ENCODE measurements at places on chromosomes 2 and 18.

- no peak for DNase-seq
Measured at GRCh38 chr2:176774766-176775451, 437.7 kb upstream of the HNRNPA3 start.

- DNase-seq, result no peak
Measured at GRCh38 chr2:73297586-73297985, 4.2 kb upstream of the EGR4 start.

DNA sequence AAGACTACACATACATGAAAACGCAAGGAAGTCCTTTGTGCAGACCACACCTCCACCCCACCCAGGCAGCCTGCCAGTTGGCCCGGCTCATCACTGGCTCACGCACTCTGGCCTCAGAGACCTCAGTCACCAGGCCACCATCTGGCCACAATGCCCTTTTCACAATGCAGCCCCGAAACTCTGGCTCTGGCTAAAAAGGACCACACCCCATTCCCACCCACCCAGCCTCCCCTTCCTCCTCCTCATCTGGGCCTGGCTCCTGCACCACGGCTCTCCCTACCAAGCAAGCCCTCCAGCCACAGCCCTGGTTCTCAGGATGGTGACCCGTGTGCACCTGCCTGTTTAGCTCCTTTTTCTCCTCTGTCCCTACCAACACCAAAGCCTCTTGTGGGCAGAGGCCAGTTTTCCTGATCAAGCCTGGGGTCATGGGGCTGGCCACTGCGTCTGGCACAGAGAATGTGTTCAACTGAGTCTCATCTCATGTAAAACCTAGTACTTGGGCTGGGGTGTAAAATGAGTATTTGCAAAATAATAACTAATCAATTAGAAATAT lies 7.4 kb downstream of the HDAC4 start:
- DNase-seq, result no peak

DNA sequence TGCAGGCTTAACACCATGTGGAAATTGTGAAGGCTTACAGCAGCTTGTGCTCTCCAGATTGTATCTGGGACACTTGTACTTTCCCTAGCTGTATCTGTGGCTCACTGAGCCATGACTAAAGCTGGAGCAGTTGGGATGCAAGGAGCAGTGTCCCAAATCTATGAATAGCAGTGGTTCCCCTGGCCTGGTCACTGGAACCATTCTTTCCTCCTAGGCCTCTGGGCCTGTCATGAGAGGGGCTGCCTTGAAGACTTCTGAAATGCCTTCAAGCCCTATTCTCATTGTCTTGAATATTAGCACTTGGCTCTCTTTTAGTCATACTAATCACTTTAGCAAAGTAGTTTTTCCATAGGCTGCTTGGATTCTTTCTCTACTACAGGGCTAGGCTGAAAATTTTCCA lies 186.8 kb upstream of the LRATD1 start:
- DNase-seq, result no peak

DNA sequence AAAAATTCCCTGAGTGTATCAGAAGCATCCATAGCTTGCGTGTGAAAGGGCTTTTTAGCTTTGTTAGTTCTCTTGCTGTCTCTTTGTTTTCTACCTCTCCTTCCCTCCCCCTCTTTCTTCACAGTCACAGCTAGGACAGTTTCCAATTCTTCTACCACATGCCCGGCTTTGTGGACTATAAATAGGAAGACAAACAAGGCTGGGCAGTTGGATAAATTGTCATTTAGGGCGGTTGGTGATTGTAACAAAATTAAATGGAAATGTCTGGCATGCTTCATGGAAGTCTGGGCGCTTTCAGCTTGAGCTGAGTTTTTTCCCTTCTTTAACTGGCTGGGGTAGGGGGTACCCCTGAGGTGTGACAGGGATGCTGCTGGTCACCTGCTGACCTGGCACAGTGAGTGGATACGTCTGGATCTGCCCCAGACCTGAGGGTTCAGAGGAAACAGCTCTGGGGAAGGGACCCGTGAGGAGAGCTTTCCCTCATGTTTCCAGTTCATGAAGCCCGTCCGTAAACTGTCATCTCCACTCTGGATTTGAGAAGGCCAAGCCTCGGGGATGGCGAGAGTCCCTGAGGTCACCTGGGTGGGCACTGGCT lies 29.0 kb upstream of the GIGYF2 start:
- DNase-seq, result no peak

GRCh38 chr18:65365245-65365980 lies 385.4 kb upstream of the CDH7 start:
- DNase-seq, result no peak

DNA sequence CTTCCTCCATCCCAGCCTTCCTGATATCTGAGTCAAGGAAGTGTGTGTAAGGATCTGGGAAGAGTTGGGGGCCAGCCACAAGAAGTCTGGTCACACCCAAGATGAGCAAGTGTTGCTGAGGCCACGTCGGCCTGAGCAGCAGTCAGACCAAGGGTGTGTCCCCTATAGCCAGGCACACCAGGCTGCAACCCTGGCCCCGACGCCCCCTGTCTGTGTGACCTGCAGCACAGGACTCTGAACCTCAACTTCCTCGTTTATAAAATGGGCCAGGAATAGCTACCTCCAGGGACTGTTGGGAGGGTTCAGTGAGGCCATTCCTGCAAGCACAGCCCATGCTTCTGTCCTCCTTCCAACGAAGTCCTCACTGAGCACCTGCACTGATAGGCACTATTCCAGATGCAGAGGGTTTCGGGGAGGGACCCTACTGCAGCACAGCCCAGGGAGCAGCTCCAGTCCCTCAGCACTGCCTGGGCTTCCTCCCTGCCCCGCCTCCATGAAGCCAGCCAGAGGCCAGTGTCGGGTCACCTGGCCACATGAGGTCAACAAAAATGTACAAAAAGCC lies 13.3 kb downstream of the LIMS2 start:
- no peak for DNase-seq

GRCh38 chr2:97693476-97693875 lies 19.9 kb upstream of the ZAP70 start:
- no peak for DNase-seq

- DNase-seq, result no peak
Measured at GRCh38 chr2:142280831-142281230, 150.0 kb upstream of the LRP1B start.

DNA sequence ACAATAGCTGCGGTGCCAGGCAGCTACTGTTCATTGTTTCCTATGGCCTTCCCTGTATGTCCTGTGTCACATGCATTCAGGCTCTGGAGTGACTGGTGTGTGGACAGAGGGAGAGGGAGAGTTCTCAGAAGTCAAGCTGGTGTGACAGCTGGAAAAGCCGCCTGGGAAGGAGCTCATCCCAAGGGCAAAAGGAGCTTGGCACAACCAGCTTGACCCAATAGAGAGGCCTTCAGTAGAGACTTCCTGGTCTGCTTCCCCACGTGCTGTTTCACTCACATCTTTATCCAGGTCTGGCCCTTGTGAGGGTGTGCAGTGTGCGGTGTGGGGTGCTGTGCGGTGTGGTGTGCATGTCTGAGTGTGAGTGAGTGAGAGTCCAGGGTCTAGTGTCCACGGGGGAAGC lies 11.1 kb upstream of the NT5DC4 start:
- DNase-seq, result no peak

DNA sequence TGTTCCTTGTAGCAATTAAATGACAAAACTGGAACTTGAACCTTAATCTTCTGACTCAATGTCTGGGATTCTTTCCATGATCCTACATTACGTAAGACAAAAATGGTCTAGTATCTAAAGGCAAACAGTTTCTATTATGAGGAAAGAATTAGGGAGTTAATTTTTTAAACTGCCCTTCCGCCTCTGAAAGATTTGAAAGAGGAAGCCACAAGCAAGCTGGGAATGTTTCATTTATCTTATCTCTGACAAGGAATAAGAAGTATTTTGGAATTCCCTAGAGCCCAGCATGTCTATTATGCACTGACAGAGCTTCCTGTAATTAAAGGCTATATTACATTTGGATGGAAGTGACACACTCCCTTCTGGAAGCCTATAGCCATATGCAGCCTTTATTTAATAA lies 558.8 kb upstream of the CDH2 start:
- no peak for DNase-seq

DNA sequence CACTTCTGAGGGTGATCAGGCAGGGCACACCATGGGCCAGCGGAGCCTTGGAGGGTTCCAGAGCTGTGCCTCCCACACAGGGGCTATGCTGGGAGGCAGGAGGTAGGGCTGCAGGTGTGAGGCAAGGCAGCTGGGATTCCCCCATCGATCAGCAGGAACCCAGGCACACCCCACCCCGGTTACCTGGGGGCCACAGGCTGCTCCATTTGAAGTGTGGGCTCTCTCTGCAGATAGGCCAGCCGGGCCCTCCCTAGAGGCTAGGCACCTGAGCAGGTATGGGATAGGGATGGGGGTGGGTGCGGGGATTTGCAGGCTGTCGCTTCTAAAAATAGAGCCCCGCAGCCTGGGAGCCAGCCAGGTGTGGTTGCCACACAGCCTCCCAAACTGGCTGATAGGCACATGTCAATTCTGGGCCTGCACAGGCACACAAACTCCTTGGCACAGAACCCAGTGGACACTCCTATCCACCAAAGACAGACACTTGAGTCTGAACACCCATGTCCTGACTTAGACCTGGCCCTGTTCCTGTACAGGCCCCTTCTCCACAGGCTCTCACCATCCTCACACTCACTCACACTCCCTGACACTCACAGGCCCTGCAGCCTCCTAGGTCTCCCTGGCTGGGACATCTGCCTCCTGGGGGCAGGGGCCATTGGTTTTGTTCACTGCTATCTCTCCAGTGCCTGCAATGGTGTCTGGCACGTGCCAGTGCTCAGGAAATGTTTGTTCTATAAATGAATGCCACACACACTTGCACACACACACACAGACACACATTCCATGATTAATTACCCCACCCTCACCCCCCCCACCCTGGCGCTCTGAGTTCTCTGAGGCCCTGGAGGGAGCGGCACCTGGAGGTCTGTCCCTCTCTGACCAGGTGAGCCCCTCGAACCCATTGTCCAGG lies 73.4 kb downstream of the ZFP36L2 start:
- DNase-seq, result no peak

- DNase-seq, result peak; percentile 69
Measured at GRCh38 chr18:44887227-44887631, 206.5 kb downstream of the SETBP1 start.

- no peak for DNase-seq
Measured at GRCh38 chr2:146244830-146245229, 1600.0 kb upstream of the ACVR2A start.

- no peak for DNase-seq
Measured at GRCh38 chr2:227147023-227147422, 17.0 kb downstream of the COL4A4 start.

- peak; percentile 94 for DNase-seq
Measured at GRCh38 chr2:3223080-3223923, 154.3 kb downstream of the EIPR1 start.

- no peak for DNase-seq
Measured at GRCh38 chr2:151902829-151903228, 74.6 kb upstream of the ARL5A start.

- DNase-seq, result no peak
Measured at GRCh38 chr18:34704823-34705222, 5.3 kb upstream of the DTNA start.

- no peak for DNase-seq
Measured at GRCh38 chr2:43171789-43172188, 54.6 kb downstream of the ZFP36L2 start.

GRCh38 chr18:12274793-12275192 lies 20.6 kb downstream of the CIDEA start:
- DNase-seq, result no peak

- DNase-seq, result peak; percentile 67
Measured at GRCh38 chr2:99489063-99489760, 605 bp downstream of the REV1 start.

DNA sequence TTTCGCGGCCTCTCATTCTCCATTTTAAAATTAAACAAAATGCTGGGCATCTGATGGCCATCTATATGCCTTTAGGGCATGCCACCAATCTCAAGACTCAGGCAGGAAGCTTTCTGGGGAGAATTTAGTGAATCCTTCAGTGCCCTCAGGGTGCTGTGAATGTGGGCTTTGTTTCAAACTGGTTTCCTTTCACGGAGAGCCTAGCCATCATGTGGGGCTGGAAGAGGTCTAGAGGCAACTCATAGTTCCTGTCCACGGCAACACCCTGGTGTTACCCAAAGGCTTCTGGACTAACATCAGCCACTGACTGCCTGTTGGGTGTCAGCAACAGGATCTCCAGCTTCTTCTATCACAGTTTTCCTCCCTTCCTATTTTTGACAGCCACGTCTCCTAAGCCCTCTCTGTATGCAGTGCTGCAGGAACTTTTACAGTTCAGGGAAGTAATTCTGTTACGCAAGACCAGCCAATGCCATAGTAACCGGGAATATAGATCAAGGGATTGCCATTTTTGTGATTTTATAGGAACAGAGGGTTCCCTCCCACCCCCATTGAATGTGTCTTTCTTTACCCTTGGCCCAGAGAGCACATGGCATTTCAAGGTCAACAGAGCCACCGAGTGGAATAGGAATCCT lies 7.9 kb upstream of the WDR33 start:
- no peak for DNase-seq

DNA sequence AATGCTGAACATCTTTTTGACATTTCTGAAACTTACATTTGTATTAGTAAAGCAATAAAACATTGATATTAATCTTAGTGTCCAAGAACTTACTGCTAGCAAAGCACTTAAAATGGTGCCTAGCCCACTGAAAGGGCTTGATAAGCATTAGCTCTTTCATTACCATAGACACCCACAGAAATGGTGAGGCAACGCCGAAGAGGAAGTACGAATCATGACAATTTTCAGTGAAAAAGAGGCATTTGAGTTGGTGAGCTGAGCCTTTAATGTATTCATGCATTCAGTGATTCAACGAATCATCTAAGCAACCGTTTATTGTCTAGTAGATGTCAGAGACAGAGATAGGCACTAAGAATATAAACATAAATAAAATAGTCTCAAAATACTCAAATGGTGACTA lies 101.1 kb downstream of the PIGN start:
- DNase-seq, result no peak

DNA sequence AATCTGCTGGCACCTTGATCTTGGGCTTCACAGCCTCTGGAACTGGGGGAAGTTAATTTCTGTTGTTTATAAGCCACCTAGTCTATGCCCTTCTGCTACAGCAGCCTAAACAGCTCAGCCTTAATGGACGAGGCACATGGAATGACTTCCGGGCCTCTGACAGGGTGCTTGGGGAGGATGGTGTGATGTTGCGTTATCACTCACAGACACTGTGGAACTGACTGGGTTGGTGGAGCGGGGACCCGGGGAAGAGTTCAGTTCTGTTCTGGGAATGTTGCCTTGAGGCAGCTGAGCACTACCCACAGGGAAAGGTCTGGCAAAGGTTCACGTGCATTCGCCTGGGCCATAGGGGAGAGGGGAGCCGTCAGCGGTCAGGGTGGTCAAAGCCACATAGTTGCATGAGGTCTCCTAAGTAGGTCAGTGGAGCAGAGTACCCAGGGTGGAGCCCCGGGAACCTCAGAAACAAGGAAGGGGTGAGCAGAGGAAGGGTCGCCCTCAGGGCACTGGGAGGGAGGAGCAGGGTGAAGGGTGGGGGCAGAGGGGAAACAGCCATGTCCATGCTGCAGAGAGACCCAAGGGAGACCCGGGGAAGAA lies 36.2 kb downstream of the LRRFIP1 start:
- no peak for DNase-seq

GRCh38 chr2:64700133-64700809 lies 46.6 kb upstream of the SERTAD2 start:
- DNase-seq, result no peak
